ENCODE measurements at places on chromosomes 12 and 14.
A peak's percentile ranks its signal among the peaks of the same experiment; 100 is the strongest.

GRCh38 chr14:52801014-52801712 is 9.8 kb upstream of the GNPNAT1 start:
- no peak for DNase-seq

DNA sequence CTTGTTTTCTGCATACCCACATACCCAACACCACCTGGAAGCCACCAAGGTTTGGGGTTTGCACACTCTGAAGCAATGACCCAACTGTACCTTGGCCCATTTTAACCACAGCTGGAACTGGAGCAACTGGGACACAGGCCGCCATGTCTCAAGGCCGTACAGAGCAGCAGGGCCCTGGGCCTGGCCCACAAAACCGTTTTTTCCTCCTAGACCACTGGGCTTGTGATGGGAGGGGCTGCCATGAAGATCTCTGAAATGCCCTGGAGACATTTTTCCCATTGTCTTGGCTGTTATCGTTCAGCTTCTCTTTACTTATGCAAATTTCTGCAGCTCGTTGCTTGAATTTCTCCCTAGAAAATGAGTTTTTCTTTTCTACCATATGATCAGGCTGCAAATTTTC is 96.7 kb upstream of the PLEKHA5 start:
- DNase-seq, result no peak

- DNase-seq, result no peak
Observed at GRCh38 chr14:61678975-61679374, 16.3 kb upstream of the HIF1A start.

- peak; percentile 23 for DNase-seq
Observed at GRCh38 chr14:20857630-20858261, 33.4 kb upstream of the RNASE3 start.

GRCh38 chr14:39372656-39373055 is 59.6 kb downstream of the FBXO33 start:
- no peak for DNase-seq

GRCh38 chr14:67240168-67240932 is 885 bp upstream of the PALS1 start:
- DNase-seq, result peak; percentile 21

GRCh38 chr12:82524641-82525040 is 162.1 kb upstream of the TMTC2 start:
- no peak for DNase-seq

DNA sequence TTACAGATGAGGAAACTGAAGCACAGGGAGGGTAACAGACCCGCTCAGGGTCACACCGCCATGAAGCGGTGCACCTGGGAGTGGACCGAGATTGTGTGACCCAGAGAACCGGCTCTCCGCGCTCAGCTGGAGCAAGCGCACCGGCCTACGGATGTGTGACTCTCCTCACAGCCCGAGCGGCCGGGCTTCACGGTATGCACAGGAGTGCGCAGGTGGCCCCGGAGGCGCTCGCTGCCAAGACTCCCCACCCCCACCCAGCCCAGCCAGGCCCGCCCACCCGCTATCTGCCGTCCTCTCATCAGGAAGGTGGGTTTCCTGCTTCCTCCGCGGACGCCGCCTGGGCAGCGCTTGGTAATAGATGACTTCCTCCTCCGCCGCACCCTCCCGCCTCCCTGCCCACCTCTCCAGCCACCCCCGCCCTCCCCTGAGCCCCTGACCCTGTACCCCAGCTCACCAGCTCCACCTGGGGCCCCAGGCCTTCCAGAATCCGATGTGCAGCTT is 110.7 kb downstream of the NCOR2 start:
- no peak for DNase-seq

DNA sequence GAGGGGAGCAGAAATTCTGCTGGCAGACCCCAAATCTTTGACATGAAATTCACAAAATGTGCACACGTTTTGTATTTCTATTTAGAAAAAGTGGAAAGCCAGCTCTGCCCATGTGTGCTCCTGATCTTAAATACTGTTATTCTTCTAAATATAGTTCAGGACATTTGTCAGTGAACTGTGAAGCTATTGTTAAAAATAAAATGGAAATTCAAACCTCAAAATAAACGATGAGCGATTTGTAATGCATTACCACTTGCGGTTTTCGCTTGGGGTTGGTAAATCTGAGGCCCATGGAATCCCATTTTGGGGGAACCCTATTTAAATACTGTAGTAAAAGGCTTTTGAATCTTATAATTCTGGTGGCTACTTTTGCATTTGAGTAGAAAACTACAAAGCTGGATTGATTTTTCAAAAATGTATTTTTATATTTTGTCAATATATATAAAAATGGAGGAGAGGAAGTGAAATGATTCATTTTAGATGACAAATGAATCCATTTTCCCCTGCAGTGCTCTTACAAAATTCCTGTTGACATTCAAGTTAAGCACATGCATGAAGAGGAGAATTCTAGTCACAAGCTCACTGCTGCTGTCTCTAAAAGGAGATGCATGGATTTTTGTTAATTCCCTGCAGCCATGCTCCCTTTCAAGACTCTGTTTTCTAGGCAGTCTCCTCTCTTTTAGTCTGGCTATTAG is 47.1 kb downstream of the FLRT2 start:
- DNase-seq, result no peak

Measured in NCI-H2081 (cell line).